ENCODE measurements at places on chromosomes 4 and X. TPM values are rescaled to one million over a fixed set of nuclear protein-coding genes. Genes with fewer than 3 reads are reported as not detected.

GRCh38 chr4:1802720-1803522 lies 9.8 kb downstream of the FGFR3 start:
- H3K36me3 ChIP-seq, result no peaks in the 10 kb centered on the region
- peak; percentile 53 for DNase-seq
- no peak overlapping the region for H3K27ac ChIP-seq
- H3K27me3 ChIP-seq, result no peaks in the 10 kb centered on the region
- H3K4me1 ChIP-seq, result no peaks in the 10 kb centered on the region
- H3K4me3 ChIP-seq, result no peak overlapping the region

GRCh38 chrX:39848243-39848642 lies 249.5 kb downstream of the BCOR start:
- H3K4me3 ChIP-seq, result no peak overlapping the region
- H3K27ac ChIP-seq, result no peak overlapping the region
- H3K27me3 ChIP-seq, result peaks cover 3% of the 10 kb centered on the region

DNA sequence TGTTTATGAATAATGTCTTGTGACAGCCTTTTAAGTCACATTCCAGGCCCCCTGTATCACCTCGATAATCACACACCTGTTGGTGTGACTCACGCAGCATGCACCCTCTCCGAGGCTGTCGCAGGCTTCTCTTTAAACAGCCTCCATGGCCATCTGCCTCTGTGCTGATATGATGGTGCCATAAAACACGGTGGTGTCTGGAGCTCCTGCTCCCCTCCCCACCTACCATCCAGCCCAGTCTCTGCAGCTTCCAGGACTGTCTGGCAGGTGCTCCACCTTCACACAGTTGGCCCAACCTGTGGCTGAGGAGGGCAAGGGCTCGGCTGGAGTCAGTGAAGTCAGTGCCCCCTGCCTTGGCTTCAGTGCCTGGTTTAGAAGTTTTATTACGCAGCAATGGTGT lies 173.8 kb upstream of the RPL34 start:
- H3K36me3 ChIP-seq, result peaks cover 1% of the 10 kb centered on the region
- no peak for DNase-seq
- no peaks in the 10 kb centered on the region for H3K4me1 ChIP-seq
- no peak overlapping the region for H3K27ac ChIP-seq

- H3K27me3 ChIP-seq, result peaks cover 5% of the 10 kb centered on the region
- no peaks in the 10 kb centered on the region for H3K4me1 ChIP-seq
- no peak for DNase-seq
- H3K27ac ChIP-seq, result no peak overlapping the region
- no peaks in the 10 kb centered on the region for H3K36me3 ChIP-seq
Measured at GRCh38 chrX:71809886-71810285, 46.7 kb downstream of the CXorf49B start.

GRCh38 chr4:93719552-93719951 lies 109.0 kb upstream of the ATOH1 start:
- H3K4me1 ChIP-seq, result no peaks in the 10 kb centered on the region
- no peaks in the 10 kb centered on the region for H3K36me3 ChIP-seq
- DNase-seq, result no peak
- H3K27me3 ChIP-seq, result no peaks in the 10 kb centered on the region

DNA sequence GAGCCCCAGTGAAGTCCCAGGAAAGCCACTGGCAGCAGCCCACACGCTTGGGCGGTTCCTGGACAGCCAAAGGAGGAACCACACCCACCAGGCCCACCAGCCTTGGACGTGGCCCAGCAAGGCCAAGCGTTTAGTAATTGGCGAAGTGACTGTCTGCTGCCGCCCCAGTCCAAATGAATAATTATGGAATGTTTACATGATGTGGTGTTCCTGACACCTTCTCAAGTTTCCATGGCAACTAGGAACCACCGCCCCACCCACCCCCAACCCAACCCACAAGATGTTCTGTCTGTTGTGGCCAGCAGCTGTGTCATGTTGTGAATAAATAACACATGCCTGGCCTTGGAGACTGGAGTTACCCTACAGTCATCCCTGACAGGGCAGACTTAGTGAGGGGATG lies 22.3 kb downstream of the APLN start:
- H3K27ac ChIP-seq, result no peak overlapping the region
- no peak for DNase-seq
- peaks cover 4% of the 10 kb centered on the region for H3K4me1 ChIP-seq
- H3K36me3 ChIP-seq, result no peaks in the 10 kb centered on the region
- no peaks in the 10 kb centered on the region for H3K27me3 ChIP-seq

Gene ARL9
- 0.48 TPM for total RNA-seq

Gene PDE6B
- 13.0 TPM for total RNA-seq

Gene CACNA1F
- total RNA-seq, result 2.7 TPM

Measured in WTC11 (cell line).